ENCODE measurements at places on chromosomes 2 and 18.

GRCh38 chr2:201269764-201270163 is 9.4 kb downstream of the CASP8 start:
- DNase-seq: no peak

DNA sequence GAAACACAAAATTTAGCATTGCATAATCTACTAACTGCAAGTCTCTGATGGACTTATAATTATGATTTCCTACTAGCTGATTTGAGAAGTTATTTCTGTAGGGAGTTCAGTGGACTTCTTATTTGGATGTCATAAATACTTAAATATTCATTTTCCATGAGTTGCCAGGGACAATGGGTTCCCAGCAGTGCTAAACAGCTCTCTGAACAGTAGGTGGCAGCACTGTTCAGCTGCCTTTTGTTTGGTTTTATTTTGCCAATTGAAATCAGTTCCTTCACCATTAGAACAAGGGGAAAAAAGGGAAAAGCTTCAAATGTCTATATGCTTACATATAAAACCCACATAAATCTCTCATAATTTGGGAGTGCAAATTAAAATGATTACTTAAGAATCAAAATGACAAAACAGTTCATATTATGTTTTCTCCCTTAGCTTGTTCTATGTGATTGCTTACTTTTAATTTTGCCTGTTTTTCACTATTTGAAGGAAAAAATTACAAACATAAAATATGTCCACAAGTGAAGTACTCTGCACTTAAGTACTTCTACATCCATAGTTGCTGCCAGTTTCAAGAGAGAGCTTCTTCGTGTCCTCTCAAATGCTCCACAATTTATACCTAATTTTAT is 898.9 kb downstream of the CPS1 start:
- DNase-seq: no peak

DNA sequence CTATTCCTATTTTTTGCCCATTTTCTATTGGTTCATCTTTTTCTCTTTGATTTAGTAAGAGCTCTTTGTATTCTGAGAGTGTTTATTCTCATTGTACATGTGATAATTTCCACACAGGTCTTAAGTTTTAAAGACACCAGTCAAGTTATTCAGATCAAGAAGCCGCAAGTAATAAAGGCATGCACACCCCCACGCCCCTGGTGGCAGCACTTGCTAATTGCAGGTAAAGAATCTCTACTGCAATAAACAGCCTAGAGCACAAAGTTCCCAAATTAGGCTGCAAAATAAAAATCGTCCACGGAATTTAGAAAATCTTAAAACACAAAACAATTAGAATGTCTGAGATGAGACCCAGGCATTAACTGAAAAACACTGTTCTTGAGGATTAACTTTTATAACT is 45.2 kb downstream of the ST3GAL5 start:
- peak; percentile 37 for DNase-seq

DNA sequence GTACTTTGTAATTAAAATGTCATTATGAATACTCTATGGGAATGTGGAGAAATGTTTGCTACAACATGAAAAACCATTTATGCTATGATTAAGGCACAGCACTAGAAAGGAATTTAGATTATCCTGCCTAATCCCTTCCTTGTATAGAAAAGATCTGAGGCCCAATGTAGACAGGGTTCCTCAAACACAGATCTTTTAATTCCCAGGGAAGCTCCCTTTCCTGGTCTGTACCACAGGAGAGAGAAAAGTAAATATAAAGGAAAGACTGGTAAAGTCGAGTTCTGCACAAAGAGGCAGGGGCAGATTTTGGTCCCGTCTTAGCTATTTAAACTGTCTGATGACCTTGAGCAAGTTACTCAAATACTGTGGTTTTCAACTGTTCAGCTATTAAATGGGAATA is 84.7 kb downstream of the ICA1L start:
- DNase-seq: no peak

DNA sequence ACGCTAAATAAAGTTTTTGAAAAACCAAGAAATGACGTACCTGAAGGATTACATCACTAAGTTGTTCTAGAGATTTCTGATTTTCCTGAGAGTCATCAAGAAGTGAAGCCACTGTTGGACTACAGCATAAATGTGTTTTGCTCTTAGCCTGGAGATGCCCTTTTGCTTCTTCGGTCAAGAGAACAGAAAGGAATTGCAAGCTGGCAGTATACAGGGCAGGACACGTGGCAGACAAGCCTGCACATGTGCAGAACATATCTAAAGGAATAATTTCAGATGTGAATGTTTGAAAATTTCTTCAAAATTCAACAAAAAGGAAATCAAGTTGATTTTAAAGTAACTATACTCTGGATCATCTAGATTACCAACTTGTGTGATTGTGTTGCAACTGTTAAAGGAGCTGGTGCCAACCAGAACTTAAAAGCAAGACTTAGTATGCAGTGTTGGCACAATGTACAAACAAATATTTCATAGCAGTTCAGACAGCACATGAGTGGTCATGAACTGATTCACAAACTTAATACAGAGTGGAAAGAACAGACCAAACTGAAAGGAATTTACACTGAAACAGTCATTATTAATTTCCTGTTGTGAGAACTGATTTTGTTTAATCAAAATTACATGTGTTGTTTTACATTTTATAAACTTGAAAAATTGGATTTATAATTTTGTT is 100.4 kb upstream of the CD226 start:
- DNase-seq: no peak

DNA sequence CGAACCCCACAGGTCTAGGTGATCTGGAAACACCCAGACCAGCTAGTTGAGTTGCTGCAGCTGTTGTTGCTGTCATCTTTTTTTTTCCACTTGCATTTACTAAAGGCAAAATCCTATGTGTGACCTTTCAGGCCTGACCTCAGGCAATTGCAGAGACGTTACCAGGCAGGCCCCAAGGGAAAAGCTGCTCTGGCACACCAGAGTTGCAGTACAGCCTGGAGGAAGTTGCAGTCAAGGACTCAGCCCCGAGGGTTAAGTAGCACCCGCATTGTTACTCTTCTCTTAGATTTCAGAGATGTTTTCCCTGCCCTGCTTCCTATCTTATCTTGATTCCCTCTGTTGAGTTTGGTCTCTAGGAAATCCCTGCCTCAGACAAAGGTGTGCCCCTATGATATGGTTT is 45.2 kb upstream of the SMAD2 start:
- DNase-seq: no peak

GRCh38 chr2:238339814-238340213 is 19.5 kb downstream of the TRAF3IP1 start:
- no peak for DNase-seq

DNA sequence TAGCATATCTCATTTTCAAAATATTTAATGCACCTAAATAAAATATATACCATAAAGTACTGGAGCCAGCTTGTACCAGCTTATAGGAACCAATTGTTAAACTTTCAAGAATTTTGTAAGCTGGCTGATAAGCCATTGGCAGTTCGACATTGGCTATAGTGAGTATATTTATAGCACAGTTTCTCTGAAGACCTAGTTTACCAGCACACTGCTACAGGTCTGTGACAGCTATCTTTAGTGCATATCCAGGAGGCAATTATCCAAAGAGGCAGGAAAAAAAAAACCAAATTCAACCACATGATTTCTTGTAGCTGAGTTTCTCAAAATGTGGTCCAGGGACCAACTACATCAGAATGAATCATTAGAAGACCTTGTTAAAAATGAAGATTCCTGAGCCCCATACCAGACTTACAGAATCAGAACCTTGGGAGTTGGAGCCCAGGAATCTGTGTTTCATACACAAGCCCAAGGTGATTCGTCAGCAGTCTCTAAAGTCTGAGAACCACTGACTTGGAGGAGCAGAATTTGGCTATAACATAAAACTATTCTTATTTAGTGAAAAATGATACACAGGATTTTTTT is 279.0 kb upstream of the NRP2 start:
- no peak for DNase-seq

- DNase-seq: no peak
Observed at GRCh38 chr18:11343096-11343495, 193.7 kb upstream of the PIEZO2 start.

GRCh38 chr2:215880970-215881369 is 132.4 kb downstream of the MREG start:
- DNase-seq: no peak

DNA sequence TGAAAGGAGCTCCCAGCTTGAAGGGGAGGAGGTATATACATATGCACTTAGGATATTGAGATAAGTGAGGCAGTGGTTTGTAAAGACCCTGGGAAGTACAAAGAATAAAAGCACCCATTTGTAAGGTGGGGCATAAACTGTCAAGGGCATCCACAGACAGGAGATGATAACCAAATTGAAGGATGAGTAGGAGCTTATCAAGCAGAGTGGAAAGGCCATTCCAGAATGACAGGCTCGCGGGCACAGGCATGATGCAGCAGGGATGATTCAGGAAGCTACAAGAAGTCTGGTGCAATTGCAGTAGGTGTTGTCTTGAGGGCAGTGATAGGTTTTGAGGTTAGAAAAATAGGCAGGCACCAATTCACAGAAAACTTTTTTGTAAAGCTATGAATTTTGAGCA is 504.8 kb downstream of the PIK3C3 start:
- DNase-seq: no peak

DNA sequence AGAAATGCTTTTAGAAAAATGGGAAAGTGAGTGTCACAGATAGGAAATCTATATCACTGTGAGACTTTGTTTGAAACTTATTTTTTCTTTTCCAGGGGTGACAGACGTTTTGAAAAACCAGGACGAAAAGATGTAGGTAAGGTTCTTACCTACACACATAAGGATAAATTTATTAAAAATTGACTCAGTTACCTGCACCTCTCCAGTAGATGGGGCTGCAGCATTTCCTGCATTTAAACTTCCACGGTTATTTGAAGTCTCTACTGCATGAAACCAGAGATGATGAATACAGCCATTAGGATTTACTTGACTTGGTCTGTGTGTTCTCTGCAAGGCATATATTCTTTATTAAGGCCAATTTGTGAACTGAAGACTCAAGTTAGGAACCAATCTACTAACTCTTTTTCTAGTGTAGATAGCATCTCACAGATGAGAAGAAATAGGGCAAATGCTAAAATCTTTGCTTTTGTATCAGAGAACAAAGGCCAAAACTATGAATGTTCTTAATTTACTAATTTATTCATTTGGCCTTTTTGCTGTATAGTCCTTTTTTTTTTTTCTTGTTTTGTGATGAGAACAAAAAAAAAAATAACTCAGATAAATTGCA is 15.0 kb downstream of the KCNJ13 start:
- peak; percentile 21 for DNase-seq

DNA sequence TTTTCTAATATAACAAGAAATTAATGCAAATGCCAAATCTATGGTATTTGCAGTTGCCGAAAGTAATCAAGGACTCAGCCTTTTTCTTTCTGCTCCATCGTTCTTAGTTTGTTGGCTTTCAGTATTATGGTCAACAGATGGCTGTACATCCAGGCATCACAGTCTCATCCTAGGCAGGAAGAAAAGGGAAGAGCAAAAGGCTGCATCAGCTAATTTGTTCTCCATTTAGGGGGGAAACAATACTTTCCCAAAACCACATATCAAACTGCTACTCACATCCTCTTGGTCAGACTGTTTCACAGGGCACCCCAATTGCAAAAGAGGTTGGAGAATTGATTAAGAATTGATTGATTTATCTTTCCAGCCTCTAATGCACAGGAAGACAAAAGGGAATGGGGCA is 89.3 kb downstream of the MDH1 start:
- no peak for DNase-seq
